ENCODE measurements at places on chromosomes 7 and 10.
A peak's percentile ranks its signal among the peaks of the same experiment; 100 is the strongest.

GRCh38 chr7:114979803-114980507, 58.1 kb downstream of the MDFIC start:
- DNase-seq = no peak

DNA sequence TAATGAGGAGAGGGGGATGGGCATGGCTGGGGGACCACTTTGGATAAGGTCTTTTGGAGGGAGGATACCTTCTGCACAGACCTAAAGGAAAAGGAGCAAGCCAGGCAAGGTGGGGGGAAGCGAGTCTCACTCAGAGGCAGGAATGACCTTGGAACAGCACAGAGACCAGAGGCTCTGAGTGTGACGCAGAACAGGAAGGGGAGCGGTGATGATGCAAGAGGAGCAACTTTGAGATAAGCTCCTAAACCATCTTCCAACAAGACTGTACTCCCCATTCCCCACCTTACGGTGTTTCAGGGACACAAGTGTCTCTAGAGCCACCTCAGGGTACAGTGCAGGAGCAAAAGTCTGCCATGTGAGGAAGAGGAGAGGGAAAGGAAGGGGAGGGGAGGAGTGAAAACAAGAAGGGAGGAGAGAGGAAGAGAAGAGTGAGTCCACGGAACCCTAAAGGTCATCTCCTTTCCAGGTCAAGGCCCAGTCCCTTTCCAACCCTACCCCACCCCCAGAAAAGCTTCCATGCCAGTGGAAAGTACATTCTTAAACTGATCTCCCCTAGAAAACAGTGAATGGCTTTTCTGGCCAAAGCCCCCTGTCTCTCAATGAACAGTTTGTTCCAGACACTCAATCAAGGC, 54.1 kb downstream of the JAZF1 start:
- DNase-seq = no peak

- no peak for DNase-seq
These were observed 22.7 kb downstream of the OTUD1 start for GRCh38 chr10:23461557-23461956.

- DNase-seq = no peak
These were observed 46.9 kb downstream of the STEAP1B start for GRCh38 chr7:22452960-22453558.

GRCh38 chr7:40077849-40078248, 56.6 kb downstream of the MPLKIP start:
- DNase-seq = no peak

GRCh38 chr7:87658553-87658952, 30.4 kb downstream of the RUNDC3B start:
- no peak for DNase-seq

DNA sequence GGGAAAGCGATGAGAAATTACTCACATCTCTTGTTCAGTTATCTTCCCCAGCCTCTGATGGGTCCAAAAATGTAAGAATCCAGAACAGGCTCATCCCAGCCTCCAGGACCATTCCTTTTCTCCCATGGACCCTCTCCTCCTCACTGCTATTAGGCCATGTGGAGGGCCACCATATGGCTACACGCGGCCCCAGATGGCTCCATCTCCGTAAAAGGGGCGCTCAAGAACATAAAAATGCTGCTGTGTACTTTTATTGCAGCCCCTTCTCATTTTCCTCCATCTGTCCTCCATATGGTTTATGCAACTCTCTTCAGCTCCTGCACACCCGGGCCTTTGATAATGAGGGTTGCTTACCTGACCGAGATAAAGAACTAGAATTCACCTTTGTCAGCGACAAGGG, 166.2 kb downstream of the RAPGEF5 start:
- no peak for DNase-seq

- peak; percentile 85 for DNase-seq
These were observed 93.0 kb upstream of the SLC25A13 start for GRCh38 chr7:96414931-96415292.

- no peak for DNase-seq
These were observed 604.0 kb downstream of the INHBA start for GRCh38 chr7:41098846-41099245.

- DNase-seq = no peak
These were observed 40.8 kb upstream of the HECW1 start for GRCh38 chr7:43071604-43072003.

DNA sequence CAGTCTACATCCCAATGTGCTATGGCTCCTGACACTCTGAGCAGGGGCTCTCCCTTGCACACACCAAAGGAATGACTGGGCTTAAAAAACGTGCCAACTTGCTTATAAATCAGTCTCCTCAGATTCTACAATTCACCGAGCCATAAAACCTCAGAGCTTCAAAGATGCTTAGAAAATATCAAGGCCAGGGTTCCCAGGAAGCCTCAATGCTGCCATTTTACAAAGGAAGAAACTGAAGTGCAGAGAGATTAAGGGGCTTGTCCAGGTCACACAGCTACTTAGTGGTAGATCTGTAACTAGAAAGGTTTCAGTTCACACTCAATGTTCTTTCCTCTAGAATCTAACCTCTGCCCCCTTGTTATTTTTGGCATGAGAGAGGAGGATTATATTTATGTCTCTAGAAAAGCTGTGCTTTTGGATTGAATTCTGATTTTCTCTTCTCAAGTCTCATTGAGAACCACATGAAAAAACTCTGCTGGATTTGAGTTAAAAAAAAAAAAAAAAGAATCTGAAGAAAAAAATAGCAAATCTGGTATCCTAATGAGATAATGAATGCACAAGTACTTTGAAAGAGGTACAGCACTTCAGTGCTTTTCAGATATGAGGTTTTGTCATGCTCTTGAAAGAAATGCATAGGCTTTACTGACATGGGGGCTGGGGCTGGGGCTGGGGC, 22.3 kb upstream of the TSPAN33 start:
- DNase-seq = no peak

DNA sequence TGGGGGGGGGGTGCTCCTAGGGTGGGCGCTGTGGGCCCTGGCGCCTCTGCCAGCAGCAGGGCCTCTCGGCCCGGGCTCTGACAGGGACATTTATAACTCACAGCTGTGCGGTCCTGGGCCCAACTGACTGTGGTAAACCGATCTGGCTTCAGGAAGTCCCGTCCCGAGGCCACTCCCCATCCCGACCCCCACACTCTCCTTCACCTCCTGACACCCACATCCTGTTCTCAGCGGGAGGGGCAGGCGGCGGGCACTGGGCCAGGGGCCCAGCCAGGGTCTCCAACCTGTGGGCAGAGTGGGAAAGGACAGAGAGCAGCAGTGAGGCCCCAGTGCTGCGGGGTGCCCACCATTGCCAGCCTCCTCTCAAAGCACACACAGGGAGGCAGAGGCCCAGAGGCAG, 69.1 kb downstream of the ZMIZ1 start:
- no peak for DNase-seq
